ENCODE measurements at places on chromosomes 2 and 18.

DNA sequence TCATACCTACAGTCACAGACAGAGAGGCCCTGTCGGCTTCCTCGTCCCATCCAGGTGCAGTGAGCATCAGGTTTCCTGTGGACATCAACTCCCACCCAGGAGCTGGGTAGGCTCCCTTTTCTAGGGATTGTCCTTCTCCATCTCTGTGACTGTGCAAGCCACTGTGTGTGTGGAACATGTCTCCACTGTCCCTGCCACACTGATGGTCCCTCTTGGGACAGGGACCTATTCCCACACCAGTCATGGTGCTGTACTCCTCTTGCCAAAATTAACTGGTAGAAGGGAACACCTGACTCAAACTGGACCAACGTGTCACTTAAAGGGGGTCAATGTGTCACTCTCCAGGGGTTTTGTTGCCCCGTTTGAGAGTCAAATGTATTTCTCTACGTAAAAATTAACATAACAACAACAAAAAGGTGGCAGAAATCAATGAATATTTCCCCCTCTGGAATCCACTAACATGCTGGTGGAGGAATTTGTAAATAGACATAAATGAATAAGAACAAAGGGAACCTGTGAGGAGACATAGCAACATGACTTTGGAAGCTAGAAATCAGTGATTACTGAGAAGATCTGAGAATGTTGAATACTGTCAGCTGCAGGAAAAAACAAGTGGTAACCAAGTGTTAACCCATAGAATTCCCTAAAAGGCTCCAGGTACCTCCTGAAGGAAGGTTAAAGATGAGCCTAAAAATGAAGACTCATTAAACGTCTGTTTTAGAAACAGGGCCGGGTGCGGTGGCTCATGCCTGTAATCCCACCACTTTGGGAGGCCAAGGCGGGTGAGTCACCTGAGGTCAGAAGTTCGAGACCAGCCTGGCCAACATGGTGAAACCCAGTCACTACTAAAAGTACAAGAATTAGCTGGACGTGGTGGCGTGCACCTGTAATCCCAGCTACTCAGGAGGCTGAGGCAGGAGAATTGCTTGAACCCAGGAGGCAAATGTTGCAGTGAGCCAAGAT, 40.4 kb downstream of the SH2D6 start:
- DNase-seq = no peak

- no peak for DNase-seq
Measured at GRCh38 chr2:138964418-138964817, 184.2 kb upstream of the NXPH2 start.

DNA sequence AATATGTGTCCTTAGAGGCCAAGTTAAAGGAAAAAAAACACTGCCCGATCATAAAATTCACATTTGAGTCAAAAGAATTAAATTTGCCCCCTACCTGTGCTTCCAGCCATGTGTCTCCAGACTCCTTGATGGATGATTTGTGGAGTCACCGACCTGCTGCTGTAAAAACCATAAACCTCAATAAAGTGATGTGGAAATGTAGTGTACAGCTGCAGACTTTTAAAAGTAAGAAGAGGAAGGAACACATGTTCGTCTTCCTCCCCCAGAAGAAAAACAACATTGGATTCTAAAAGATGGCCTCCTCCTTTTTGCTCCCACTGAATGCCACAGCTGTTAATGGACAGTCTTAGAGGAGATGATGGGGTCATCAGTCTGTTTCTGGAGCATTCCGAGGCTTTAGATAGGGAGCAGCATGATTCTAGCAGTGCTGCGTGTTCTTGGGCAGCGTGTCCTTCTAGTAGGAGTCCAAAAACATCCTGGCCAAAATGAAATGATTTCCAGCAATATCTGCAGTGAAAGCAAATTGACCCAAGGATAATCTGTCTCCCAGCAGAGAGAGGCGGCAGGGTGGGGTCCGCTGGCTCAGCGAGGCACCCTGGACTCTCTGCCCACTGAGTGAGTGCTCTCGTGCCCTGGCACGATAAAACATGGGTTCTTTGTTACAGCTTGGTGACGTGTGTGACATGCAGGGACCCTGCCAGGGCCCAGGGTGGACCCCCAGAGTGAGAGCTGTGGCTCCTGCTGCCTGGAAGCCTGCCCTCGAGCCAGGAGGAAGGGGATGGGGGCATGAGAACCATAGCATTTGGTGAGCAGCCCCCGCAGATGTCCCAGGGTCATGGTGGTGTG, 196.1 kb downstream of the FAM210A start:
- DNase-seq = no peak

DNA sequence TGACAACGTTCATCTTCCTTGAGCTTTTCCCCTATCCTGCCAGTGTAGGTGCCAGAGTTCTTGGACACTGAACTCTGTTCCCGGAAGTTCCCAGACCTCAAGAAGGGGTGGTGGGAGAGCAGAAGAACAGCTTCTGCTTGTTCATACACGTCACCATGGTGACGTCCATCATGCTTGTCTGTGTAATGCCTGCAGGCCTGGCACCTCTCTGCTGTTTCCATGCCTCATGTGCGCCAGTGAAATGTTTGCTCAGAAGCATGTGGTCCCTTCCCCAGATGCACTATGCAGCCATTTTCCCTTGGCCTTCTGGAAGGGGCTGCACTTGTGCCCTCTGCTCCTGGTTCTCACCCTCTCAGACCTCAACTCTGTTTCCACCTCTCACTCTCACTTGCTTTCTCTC, 210.8 kb upstream of the NABP1 start:
- DNase-seq = no peak

DNA sequence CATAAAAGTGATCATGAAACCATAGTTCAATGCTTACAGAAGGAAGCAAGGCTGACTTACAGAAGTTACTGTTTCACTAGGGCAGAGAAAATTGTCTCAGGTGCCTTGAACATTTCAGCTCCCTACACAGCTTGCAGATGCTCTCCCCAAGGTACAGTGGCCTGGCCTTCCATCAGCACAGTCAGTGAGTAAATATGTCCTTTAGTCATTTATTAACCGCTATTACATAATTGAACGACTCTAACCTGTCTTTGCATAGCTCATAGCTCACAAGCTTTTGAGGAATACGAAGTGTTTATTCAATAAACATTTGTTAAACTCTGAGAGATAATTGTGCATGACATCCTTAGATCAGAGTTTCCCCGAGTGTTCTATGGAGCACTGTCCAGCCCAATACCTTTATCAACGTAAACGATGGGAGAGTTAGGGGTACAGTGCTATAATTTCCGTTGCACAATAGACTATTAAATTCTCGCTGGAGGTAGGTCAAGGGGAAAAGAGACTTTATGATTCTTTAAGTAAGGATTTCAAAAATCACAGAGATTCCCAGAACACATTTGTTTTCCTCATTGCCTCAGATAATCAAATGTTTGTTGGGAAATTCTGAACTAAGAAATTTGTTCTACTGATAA, 677.8 kb downstream of the TSN start:
- DNase-seq = no peak

GRCh38 chr2:238796223-238796885, 51.5 kb upstream of the TWIST2 start:
- DNase-seq = no peak

- no peak for DNase-seq
Measured at GRCh38 chr2:70214953-70215549, 24.2 kb upstream of the C2orf42 start.
